ENCODE measurements at places on chromosomes 2 and 18.

- DNase-seq = no peak
Measured at GRCh38 chr2:148615381-148615841, 29.1 kb upstream of the EPC2 start.

GRCh38 chr2:146826388-146826787 lies 1018.4 kb upstream of the ACVR2A start:
- DNase-seq = no peak

- peak; percentile 44 for DNase-seq
Measured at GRCh38 chr2:105796791-105797190, 52.1 kb downstream of the NCK2 start.

DNA sequence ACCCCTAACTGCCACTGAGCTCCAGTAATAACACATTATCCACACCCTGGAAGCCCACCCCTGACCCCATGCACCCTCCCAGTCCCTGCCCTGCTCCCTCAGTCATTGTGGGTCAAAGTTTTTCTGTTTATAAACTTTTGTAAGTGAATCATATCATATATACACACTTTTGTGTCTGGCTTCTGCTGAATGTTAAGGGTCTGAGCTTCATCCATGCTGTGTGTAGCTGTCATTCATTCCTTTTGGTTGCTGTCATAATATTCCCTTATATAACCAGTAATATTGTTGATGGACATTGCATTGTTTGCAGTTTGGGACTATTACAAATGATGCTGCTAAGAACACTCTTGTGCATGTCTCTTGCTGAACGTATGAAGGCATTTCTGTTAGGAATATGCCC lies 14.5 kb downstream of the CNNM4 start:
- DNase-seq = no peak

DNA sequence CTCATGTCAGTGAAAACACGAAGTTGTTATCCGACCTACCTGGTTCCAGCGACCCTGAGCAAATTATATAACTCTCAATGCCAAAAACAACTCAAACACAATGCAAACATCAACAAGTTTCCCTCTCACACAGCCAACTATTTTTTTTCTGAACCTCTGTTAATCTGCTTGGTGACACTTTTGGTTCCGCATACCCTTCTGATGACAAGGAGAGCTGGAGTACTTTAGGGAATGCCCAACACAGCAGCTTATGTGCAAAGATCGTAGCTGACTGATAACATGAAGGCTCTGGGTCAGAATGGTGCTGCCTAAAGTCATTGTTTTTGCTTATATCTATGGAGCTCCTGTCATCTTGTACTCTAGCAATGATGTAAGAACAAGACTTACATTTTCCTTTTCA lies 72.7 kb upstream of the CCDC68 start:
- DNase-seq = no peak

DNA sequence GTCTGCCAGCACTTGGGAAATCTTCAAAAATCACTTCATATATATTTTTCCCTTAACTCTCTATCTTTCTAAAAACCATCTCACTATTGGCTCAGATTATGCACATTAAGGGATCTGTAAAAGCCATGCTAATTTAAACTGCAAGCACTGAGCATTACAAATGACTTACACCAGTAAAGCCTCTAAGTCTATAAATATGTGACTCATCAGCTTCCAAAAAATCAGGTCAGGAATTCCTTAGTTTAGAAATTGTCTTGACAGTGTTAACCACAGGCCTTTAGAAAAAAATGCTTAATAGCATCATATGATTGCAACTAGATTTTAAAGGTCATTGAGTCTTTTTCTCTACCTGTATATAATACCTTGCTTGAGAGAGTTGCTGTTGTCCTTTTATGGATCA lies 1113.6 kb upstream of the PIK3C3 start:
- peak; percentile 52 for DNase-seq

DNA sequence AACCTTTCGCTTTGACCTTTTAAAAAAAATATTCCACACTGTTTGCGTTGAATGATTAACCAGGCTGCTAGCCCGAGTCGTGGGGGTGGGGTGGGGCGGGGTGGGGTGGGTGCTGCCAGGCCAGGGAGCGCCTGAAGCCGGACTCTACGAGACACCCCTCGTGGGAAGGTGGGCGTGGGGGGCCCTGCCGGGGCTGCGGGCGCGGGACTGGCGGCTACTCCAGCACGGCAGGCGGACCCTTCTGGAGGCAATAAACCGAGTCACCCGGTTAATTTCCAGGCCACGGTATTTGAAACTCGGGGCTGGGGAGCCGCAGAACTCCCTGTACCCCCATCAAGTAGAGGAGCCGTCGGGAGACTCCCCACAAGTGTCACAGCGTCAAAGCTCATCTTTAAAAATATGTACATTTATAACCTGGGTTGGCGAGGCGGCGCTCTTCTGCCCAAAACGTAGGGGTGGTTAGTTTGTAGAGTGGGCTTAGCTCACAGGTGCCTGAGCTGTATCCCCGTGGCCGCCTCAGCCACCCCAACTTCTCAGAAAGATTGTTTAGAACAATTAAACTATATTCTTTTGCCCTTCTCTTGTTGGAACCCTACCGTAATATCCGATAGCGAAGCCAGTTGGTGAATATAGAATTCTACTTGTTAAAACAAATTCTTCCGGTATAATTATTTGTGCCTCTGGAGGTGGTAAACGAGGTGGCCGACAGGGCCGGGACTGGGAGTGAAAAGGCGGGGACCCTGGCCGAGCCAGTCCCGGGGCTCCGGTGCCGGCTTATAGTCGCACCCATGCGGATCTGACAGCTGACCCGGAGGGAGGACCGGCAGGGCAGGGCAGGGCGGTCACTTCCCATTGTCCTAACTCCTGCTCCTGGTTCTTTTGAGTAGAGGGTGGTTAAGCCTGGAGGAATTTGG lies 1.4 kb downstream of the B3GNT2 start:
- no peak for DNase-seq

DNA sequence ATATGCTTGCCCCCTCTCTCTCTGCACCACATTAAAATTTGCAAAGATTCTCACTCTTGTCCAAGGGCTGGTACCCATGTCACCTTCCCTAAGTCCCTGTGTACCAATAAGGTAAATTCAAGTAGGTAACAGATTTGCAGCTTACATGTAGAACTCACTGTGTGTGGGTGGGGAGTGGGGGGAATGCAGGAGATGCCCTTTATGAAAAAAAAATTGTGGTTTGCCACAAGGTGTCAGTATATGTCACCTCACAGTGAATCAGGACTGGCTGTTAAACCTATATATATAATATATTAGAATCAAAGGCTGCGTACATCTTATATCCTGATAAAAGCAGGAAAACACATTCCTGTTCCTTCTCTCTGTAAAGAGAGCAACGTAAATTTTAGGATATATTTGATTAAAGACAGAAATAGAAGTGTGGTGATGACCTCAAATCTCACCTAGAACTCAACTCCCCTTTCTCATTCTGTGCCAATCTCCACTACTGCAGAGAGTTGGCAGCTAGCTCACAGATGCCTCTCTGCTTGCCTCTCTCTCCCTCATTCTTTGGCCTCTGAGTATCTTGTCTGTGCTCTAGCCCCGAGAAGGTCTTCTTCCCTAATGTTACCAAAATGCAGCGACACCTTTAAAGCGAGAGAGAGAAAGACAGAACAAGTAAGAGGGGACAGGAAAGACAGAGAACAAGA lies 536 bp downstream of the XDH start:
- DNase-seq = peak; percentile 14

DNA sequence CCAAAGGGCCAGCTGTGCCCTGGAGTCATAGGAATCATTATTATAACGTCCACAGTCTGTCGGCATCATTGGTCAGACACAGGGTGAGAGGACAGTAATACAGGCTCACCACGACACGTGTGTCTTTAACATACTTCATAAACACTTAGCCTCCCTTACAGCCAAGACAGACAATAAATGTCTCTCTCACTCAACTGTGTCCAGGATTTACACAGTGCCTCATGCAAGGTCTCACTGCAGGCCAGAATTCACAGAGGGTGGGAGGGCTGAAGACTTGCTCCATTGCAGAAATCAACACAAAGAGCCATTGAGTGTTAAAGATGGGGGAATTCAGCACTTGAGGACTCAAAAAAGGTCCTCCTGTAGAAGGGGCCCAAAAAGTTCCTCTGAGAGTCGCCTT lies 210.5 kb downstream of the BCL2 start:
- DNase-seq = no peak

DNA sequence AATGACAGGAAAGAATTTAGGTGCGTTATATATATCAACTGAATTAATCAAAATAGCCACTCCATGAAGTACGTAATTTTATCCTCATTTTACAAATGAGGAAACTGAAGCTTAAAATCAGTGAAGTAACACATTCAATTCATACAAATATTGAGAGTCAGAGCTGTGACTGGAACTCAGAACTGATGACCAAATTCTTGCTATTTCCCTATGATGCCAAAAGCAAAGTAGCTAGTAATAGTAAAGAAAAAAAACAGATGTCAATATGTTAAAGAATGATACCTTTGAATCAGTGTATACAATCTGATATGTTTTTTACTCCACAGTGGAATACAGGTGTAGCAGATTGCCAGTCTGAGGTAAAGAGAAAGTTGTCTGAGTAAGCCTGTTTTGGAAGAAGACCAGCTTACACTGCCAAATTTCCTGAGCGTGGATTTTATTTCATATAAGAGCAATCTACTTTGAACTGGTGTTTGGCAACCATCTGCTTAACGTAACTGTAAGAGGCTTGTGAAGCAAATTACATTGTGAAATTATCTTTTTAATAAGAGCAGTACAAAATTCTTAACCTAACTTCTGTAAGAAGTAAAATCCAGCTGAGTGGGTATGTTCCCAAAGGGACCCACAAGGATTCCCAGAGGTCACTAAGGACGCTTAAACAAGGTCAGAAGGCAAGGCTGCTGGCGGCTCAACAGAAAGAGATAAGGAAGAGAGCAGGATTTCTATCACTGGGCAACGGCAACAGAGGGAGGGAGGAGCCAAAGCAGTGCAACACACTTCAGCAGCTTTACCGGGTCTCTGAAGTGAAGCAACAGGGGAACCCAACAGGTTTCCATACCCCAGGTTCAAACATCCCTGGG lies 85.6 kb downstream of the IKZF2 start:
- peak; percentile 64 for DNase-seq

- no peak for DNase-seq
Measured at GRCh38 chr18:24923138-24923537, 428.8 kb downstream of the ZNF521 start.

DNA sequence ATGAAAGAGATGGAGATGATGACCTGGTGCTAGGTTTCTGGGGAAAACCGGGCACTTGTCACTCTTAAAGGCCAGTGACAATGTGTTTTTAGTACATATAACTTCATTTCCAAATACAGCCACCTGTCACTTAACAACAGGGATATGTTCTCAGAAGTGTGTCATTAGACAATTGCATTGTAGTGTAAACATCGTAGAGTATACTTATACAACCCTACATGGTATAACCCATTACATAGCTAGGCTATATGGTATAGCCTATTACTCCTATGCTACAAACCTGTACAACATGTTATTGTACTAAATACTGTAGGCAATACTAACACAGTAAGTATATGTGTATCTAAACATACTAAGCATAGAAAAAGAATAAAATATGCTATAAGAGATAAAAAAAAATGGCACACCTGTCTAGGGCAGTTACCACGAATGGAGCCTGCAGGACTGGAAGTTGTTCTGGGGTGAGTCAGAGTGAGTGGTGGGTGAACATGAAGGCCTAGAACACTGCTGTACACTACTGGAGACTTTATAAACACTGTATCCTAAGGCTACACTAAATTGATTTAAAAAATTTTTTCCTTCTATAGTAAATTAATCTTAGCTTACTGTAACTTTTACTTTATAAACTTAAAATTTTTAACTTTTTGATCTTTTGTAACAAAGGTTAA lies 123.2 kb downstream of the THADA start:
- no peak for DNase-seq

DNA sequence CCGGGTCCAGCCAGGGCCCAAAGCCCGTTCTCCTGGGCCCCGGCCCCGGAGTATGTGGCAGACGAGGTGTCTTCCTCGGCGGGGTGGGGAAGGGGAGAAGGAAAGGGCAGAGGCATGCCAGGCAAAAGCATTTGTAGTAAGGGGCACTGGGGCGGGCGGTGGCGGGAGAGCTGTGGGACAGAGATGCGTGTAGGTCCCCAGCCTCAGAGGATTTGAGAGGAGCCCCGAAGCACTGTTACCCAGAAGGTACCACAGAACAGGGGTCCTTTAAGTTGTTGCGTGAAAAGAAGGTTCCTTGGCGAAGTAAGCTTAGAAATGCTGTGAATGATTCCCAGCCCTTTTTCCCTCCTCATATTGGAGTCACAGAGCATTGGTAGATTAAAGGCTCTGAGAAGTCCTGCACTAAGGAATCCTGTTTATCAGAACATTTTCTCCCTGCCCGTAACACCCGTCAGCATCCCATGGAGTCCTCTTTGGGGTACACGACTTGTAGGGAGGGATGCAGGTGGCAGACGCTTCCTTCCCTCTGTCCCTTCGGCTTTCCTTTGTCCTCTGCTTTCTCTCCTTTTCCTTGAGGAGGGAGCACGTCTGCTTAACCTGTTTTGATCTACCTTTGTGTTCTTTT lies 12.5 kb downstream of the GAREM2 start:
- no peak for DNase-seq

DNA sequence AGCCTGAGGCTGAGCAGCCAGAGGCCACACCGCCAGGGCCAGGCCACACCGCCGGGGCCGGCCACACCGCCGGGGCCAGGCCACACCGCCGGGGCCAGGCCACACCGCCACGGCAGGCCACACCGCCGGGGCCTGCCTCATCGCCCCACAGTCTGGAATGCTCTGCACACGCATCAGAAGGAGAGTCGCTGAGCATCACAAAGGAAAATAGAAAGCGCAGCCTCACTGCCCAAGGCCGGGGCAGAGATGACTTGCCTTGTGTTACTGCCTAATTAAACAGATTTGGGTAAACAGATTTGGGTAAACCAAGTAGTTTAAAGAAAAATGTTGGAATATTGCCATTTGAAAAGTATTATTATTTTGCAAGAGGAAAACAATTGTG lies 10.4 kb upstream of the NFATC1 start:
- DNase-seq = no peak

GRCh38 chr2:121044412-121044811 lies 240.6 kb downstream of the TFCP2L1 start:
- DNase-seq = no peak

GRCh38 chr18:77234504-77235365 lies 14.9 kb upstream of the GALR1 start:
- no peak for DNase-seq

DNA sequence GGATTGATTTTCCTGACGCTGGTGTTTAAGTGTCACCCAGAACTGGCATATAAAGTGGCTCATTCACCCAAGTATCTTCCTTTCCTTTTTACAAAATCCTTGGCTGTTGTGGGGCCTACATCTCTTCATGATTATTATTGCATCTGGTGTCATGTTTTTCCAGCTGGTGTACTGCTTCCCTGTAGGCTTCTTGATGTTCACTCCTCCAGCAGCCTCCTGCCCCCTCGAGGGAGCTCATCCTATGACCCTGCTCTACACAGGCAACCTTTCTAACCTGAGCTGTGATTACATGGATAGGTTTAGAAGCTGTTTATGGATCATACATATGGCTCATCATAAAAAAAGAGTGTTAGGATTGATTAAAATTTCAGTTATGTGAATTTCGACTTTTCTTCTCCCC lies 12.4 kb upstream of the AGPS start:
- DNase-seq = no peak

DNA sequence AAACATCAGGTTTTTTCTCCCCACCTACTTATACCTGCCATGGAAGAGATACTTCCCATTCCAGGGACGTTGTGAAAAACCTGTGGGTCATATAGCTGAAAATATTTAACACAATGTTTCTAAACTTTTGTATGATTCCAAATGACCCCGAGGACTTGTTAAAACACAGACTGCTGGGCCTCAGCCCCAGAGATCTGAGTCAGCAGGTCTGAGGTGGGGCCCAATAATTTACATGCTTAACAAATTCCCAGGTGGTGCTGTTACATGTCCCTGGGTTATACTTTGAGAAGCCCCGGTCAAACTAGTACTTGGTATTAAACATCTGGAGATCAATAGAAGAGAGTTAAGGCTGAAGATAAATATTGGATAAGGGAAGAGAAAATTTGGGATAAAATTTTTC lies 71.4 kb upstream of the FRZB start:
- no peak for DNase-seq
